Stomach (tissue), 19 donors: ENCODE measurements at places on chromosomes 16 and 17.

DNA sequence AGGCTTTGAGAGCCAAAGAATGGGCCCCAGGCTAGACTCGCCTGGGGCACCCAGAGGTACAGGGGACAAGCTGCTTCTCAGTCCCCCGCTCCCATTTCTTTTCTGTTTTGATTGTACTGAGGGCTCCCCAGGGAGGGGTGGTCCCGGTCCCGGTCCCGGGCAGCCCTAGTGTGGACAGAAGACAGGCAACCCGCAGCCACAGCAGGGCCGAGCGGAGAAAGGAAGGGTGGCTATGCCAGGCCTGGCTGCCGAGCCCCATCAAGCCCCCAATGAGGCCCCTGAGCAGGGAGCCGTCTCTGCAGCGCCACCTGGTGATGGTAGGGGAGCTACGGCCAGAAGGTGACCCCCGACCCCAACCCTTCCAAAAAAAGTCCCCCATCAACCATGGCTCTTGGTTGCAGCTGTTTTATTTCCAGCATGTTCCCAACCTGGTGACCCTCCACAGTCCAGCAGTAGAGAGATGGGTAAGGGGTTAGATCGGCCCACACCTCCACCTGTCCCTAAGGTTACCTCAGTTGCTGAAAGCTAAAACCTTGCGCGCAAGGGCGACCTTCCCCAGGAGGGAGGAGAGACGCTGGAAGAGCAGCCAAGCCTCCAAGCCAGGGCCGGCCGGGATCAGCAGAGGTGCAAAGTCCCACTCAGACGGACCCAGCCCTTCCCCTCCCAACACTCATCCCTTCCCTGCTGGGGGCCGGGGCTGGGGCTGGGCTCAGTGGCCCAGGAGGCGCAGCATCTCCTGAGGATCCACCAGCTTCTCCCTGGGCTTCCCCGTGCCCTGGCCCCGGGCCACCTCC is 2.6 kb upstream of the GRIN2C start:
- DNase-seq = peak; percentile 87

DNA sequence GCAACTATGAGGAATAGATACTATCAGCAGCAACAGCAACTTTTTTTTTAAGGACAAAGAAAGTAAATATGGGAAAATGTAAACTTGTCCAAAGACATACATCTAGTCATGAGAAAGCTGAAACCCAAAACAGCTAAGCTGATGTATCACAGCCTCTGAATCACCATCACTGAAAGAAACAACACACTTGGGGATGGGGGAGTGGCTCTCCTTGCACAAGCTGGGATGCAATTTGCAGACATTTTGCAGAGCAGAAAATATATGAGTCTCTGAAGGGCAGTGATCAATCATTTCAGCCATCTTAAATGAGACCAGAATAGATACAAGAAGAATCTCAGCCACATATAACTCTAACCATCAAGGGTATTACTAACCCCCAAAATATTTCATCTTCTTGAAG is 79.1 kb downstream of the GRIN2A start:
- DNase-seq = no peak

- no peak for DNase-seq
Observed at GRCh38 chr16:71192387-71192786, 38.1 kb downstream of the HYDIN start.

GRCh38 chr16:5895137-5895536 is 797.5 kb upstream of the EEF2KMT start:
- peak; percentile 16 for DNase-seq

DNA sequence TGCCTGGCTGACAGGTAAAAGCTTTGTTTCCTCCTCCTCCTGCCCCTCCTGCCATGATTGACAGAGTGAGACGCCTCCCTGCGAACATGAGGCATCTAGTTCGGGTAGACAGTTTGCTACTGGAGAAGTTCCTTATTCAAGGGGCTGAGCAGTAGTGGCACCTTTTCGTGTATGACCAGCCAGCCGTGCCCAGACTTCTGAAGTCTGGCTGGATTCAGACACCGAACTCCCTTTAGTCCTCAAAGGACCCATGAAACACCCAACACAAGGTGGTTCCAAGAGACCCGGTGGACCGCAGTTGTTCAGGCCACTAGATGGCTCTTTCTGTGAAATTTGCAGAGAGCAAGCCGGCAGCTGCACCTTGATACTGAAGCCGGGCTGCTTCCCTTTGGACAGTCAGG is 192.8 kb downstream of the XYLT1 start:
- DNase-seq = peak; percentile 61

- no peak for DNase-seq
Observed at GRCh38 chr16:14181371-14182050, 110.4 kb downstream of the MRTFB start.

DNA sequence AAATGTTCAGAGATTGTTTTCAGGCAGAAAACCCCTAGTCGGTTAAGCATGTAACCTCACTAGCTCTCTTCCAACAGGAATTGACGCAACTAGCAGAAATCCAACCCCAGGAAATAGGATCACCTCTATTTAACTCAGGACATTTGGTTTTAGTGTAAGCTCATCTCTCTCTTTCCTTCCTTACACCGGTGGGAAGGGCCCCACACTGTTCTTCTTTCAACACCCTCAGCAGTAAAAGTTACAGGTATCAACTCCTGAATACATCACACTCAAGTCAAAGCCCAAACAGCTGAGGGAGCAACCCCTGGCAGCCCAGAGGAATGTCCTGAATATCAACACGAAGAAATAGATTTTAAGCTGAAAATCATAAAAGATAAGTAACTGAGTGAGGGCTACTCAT is 191.2 kb upstream of the KIF2B start:
- no peak for DNase-seq

DNA sequence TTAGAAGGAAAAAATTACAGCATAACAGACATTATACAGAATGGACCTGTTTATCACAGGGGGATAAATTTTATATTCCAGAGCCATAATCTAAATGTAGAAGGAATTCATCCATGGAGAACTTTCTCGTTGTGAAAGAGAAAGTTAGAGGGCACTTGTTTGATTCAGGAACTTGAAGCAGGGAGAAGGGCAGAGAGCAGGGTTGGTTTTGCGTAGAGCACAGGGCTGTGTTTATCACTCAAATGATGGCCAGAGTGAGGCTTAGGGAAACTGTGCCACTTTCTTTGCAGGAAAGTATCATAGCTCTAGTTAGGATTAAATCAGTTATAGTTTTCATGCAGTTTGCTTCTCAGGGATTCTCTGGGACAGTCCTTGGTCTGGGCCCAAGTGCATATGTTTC is 29.1 kb upstream of the MED13 start:
- no peak for DNase-seq

- no peak for DNase-seq
Observed at GRCh38 chr17:34974794-34975785, 5.2 kb upstream of the LIG3 start.

GRCh38 chr16:16150117-16150877 is 73.0 kb downstream of the ABCC6 start:
- DNase-seq = no peak

DNA sequence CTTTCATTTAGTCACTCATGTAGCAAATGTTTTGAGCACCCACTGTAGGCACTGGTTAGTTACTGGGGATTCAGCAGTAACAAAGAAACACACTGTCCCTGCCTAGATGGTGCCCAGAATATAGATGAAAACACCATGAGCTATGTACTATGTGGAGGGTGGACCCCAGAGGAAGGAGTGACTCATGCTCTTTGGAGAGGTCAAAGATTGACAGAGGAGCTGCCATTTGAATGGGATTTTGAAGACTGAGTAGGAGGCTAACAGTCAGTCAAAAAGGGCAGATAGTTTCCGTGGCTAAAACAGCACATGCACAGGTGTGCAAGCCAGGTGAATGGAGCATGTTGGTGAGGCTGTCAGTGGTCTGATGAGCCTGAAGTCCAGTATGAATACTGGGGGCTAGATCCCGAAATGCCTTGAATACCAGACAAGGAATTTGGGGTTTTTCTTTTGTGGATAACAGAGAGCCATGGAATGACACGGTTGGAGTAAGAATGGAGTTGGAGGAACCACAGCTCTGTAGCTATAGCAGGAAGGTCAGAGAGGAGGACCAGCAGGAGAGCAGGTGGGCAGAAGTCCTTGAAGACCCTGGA is 6.1 kb downstream of the IL21R start:
- DNase-seq = no peak

GRCh38 chr16:27618606-27619327 is 68.8 kb downstream of the KATNIP start:
- no peak for DNase-seq

- DNase-seq = peak; percentile 46
Observed at GRCh38 chr17:8038954-8039610, at the start of gene ALOX15B. Gene ALOX15B (plus strand): TSS chr17:8039059. CDS start chr17:8039156, 97 bp downstream.

- DNase-seq = no peak
Observed at GRCh38 chr16:85994492-85995490, 95.8 kb downstream of the IRF8 start.

GRCh38 chr16:84953190-84953746 is 58.1 kb downstream of the ZDHHC7 start:
- DNase-seq = peak; percentile 43

DNA sequence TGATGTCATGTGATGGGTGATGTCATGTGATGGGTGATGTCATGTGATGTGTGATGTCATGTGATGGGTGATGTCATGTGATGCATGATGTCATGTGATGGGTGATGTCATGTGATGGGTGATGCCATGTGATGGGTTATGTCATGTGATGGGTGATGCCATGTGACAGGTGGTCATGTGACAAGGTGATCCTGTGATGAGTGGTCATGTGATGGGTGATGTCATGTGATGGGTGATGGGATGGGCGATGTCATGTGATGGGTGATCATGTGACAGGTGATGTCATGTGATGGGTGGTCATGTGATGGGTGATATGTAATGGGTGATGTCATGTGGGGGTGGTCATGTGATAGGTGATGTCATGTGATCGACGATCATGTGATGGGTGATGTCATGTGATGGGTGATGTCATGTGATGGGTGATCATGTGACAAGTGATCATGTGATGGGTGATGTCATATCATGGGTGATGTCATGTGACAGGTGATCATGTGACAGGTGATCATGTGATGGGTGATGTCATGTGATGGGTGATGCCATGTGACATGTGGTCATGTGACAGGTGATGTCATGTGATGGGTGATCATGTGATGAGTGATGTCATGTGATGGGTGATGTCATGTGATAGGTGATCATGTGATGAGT is 17.2 kb downstream of the CD300LB start:
- peak; percentile 60 for DNase-seq

DNA sequence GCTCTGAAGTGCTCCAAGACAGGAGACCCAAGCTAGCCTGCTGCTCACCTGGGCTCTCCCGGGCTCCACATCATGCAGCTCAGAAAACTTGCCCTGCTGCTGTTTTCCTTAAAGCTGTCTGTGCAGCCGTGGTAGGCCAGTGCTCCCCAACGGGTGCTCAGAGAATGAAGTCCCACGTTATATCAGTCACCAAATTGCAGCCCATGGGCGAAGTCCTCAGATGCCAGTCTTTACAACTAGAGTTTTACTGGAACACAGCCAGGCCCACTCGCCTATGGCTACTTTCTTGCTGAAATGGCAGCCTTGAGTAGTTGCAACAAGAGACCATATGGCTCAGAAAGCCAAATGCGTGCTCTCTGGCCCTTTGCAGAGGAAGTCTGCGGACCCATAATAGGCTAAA is 6.3 kb downstream of the CREBBP start:
- no peak for DNase-seq

GRCh38 chr16:74844041-74844980 is 69.7 kb upstream of the FA2H start:
- DNase-seq = no peak

DNA sequence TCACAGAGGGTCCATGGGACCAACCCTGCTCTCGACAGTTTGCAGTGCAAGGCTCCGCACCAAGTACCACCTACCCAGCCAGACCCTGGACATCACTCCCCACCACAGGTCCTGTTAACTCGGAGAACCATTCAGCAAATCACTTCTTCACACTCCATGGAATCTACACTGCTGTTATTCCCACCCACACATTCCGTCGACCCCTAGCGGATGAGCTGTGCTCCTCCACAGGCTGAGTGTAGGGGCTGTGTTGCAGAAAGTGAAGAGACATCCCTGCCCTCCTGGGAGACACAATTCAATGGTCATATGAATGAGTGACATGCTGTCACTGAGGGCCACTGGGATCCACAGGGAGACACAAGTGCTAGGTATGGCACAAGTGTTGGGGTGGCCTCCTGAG is 27.5 kb downstream of the MPG start:
- DNase-seq = no peak
